Head of caudate nucleus (tissue), 42 donors: ENCODE measurements at places on chromosomes 2 and 18.
A peak's percentile ranks its signal among the peaks of the same experiment; 100 is the strongest.

DNA sequence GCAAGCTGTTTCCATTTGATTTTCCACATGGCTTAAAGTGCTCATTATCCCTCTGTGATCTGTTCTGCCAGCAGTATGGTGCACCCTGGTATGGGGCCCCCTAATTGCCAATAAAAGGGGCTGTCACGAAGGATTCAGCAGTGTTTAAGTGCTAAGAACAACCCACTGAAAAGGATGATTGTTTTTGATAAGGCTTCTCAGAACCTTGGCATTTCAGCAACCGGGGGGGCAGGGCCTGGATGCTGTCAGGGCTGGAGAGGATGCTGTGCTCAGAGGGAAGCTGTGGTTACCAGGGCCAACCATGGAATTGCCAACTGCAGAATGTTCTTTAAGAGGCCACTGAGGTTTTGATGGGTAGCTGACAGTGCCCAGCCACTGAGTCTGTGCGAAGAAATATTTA, 117.8 kb downstream of the CTIF start:
- no peak for DNase-seq

DNA sequence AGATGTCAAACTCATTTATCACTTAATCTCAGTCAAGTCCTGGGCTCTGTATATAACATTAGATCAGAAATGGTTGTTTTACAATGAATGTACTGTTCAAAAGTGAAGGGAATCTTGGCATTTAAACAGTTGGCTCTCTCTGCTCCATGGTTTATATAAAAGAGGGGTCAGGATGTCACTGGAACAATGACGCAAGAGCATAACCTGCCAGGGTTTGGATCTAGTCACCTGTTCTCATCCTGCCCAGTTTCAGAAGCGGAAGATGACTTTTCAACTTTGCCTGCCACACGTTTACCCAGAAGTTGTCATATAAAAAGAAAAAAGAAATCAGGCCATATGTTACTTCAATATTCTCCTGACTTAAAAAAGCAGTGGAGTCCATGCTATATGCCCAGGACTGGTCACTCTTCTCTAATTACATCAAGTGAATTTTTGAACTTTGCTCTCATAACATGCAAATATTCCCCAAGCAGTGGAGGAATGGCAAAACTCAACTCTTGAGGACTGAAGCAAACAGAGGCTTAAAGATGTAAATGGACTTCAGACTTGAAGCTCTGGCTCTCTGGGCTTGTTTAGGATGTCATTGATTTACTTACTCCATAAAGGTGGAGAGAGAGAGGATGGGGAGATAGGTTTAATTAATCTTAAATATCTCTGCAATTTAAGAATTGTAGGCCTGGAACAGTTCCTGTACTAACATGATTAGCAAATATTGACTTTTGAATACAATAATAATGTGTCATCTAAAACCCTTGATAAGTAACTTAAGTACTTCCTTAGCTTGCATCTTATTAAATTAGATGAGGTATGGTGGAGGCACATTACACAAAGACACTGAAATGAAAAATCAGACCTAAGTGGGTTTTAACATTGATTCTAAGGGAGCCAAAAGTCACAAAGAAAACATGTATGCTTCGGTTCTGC, 58.3 kb downstream of the ETAA1 start:
- DNase-seq: no peak

GRCh38 chr18:2881840-2882195, 35.0 kb downstream of the EMILIN2 start:
- no peak for DNase-seq

- no peak for DNase-seq
Observed at GRCh38 chr2:31996571-31997150, 14.1 kb downstream of the MEMO1 start.

DNA sequence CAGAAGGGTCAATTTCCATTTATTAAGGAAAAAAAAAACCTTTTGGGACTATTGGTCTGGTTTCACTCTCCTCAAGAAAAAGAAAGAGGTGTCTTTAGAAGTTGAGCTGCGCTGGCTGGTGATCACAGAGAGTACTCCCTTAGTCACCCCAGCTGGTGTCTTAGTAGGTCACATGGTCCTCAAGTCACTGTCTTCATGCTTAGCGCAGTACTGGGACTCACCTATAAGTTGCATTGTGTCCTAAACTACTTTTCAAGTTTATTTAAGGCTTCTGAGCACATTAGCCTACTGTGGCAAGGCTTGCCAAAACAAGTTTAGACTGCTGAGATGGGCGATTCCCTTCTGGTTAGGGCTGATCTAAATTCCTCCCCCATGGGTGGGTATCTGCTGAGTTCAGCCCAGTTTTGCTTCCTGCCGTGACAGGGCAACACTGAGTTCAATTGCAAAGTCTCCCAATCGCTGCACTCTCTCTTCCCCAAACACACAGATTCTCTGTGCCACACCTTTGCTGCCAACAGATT, 824.9 kb upstream of the CRIM1 start:
- no peak for DNase-seq

DNA sequence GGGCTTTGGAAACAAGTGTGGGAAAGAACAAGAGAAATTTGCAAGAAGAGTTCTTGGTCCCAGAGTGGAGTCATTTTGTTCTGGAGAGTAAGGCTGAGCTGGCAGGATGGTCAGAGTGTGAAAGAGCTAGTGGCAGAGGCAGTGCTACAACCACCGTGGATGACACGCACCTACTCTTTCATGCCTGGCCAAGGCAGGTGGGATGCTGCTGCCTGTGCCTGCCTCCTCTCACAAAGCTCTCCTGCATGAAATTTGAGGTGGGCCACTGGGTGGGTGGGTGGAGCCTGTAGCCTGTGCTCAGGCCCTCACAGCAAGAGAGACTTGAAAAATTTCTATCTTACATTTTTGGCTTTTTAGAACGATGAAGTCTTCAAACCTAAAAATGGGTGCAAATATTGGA, 9.4 kb upstream of the INO80C start:
- DNase-seq: no peak

DNA sequence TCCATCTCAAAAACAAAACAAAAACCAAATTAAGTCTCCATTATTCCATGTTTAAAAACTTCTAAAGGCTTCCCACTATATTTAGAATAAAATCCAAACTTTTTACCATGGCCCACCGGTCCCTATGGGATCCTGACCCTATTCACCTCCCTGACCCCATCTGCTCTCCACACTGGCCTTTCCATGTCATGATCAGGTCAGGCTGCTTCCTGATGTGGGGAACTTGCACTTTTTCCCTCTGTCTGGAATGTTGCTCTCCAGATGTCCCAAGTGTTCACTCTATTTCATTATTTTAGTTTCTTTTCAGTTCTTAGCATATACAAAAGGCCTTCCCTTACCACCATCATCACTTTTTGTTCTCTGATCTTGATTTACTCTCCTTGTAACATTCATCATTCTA, 7.5 kb upstream of the MTA3 start:
- DNase-seq: no peak

DNA sequence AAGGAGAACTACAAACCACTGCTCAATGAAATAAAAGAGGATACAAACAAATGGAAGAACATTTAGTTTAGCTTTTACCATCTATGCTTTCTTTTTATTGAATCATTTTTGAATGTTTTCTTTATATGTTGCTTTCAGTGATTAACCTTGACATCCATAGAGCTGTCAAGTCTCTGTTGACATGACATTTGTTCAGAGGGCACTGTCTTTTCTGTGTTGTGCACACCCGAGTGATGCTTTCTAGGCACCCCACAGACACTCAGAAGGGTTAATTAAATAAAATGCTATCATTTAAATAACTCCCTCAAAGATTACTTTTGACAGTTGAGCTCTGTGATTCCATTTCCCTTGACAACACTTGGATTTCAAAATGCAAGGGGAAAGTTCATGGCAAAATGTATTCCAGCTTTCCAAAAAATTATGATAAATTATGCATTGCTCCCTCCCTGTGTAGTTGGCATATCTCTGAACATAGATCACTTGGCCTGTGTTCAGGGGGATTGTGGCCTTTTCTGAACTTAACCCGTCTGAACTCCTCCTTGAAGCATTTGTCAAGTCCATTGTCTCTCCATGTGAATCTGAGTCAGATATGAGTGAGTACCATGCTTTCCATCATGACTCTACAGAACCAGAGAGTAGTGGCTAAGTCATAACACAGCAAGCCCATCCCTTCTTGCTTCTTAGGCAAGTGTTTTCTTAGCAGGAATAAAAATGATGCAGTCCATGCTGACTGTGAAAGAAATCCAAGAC, 372.6 kb downstream of the RPRM start:
- no peak for DNase-seq

GRCh38 chr18:37484983-37485834, 80.4 kb downstream of the CELF4 start:
- peak; percentile 55 for DNase-seq
